Stimulated activated CD8-positive, alpha-beta memory T cell treated with anti-CD3 and anti-CD28 coated beads, Interleukin-15, amount 100 ng/mL, for 1 hour (primary cell): ENCODE measurements at places on chromosomes 1 and 21.

- no peak for DNase-seq
Observed at GRCh38 chr21:39852726-39853500, 14.3 kb upstream of the PCP4 start.

GRCh38 chr1:5746611-5747425 lies 245.4 kb downstream of the NPHP4 start:
- DNase-seq, result no peak

DNA sequence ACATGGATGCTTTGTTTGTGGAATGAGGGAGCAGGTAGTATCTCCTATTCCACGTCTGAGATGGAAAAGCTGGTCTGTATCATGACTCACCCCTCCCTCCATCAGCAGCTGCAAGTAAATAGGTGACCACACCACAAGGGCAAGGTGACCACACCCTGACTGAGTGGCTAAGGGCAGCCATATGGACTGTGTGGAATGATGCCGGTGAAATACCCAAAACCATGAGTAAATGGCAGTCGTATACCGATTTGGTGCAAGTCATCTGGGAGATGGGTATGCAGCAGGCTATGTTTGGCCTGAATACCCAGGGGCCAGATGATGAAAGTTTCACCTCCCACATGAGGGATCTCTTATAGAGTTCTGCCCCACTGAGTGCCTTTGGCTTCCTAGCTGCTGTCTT lies 15.8 kb upstream of the UBE2U start:
- no peak for DNase-seq

DNA sequence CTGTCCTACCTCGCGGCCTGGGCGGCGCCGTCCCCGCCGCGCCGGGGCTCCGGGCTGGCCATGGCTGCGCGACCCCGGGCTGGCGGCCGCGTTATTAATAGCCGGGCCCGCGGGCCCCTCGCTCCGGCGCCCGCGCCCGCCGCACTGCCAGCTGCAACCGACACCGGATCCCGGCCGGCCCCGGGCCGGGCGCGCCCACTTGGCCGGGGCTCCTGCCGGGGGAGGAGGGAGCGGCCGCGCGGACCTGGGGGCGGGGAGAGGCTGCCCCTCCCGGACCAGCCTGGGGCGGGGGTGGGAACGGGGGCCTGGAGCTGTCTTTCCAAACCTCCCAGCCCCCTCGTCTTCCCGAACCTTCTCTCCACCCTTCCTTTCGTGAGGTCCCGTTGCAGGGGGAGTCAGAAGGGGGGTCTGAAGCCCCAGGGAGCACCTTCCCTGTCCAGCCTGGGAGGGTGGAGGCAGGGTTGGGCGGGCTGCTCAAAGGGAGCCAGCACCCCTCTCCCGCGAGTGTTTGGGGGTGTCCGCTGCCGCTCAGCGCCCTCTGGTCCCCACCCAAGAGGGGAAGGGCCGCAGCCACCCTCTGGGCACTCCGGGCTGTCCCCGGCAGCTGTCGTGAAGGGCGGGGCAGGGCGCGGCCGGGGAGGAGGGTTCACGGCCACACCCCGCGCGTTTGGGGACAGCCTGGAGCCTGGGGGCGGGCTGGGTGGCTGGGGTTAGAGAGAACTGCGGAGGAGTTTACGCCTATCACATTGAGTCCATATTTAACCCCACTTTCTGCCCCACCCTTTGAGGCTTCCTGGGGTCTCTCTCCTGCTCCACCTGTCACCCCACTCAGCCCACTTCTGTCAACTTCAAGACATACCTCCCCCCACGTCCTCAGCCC lies at the start of gene SYNC:
TSS of gene SYNC (minus strand) at position 172 of the 880 bp plus-strand sequence. CDS start at position 62, 110 bp downstream.
- no peak for DNase-seq

- no peak for DNase-seq
Observed at GRCh38 chr1:42033629-42034028, 114.9 kb upstream of the HIVEP3 start.

GRCh38 chr1:59143133-59143487 lies 153.8 kb upstream of the FGGY start:
- DNase-seq, result no peak

DNA sequence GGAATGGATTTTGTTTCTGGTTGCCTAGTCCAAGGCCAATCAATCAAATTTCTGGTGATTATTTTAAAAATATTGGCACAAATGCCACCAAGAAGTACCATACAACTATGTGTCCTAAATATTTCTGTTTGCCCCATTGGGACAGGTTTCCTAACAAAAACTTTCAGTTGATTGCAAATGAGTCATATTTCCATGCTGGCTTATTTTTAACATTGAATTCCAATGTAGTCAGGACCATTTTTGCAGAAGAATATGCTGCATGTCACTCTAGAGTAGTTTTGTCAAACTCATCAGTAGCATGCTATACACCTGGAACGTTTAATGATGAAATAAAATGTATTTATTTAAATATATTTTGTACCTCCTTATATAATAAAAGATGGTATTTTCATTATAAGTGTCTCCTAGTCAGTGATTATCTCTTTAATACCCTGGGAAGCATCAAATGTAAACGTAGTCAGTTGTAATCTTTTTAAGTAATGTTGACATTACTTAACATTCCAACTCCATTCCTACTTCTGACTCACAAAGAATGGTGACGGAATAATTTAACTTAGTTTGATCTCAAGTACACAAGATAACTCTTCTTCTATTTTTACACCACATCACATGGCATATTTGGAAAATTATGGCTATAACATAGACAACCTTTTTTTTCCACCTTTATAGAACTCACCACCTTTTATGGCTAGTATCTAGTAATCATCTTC lies 39.0 kb upstream of the USH2A start:
- no peak for DNase-seq

GRCh38 chr1:19289244-19289643 lies 674 bp upstream of the AKR7A3 start:
- DNase-seq, result no peak

GRCh38 chr1:77929806-77930205 lies 41.4 kb downstream of the NEXN start:
- DNase-seq, result no peak

DNA sequence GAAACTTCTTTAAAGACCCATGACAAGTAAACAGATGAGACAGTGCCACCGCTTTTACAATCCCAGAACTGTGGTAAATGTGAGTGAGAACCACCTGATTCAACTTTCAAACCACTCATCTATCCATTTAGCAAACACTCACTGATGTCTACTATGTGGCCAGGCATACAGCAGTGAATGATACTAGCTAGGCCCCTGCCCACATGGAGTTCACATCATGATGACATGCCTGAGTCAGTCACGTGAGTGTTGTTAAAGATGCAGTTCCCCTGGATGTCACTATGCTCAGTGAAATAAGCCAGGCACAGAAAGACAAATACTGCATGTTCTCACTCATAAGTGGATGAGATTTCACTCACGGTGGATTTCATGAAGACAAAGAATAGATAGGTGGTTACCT lies 28.4 kb downstream of the STX6 start:
- no peak for DNase-seq

- DNase-seq, result no peak
Observed at GRCh38 chr1:69305621-69306020, 262.1 kb upstream of the LRRC7 start.

GRCh38 chr1:228530086-228530758 lies 43.0 kb downstream of the RNF187 start:
- DNase-seq, result no peak

DNA sequence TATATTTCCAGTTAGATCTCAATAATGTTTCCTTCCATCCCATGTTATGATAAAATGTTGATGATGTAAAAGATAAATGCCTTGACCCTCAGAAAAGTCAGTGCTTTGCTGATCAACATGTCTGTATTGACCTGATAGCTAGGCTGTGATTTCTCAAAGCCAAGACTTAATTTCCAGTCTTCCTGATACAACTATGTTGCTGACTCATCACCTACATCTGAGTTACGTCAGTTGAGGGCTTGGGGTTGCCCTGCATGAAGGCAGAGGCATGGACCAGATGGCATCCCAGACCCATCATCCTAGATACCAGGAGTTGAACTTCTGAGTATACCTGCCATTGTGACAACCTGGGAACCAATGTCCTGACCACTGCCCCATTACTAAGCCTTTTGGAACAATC lies 4.8 kb downstream of the LCE1D start:
- DNase-seq, result no peak

- DNase-seq, result no peak
Observed at GRCh38 chr1:207658904-207659485, 14.1 kb downstream of the CR1L start.

- DNase-seq, result no peak
Observed at GRCh38 chr1:192538407-192539296, 36.9 kb upstream of the RGS1 start.

DNA sequence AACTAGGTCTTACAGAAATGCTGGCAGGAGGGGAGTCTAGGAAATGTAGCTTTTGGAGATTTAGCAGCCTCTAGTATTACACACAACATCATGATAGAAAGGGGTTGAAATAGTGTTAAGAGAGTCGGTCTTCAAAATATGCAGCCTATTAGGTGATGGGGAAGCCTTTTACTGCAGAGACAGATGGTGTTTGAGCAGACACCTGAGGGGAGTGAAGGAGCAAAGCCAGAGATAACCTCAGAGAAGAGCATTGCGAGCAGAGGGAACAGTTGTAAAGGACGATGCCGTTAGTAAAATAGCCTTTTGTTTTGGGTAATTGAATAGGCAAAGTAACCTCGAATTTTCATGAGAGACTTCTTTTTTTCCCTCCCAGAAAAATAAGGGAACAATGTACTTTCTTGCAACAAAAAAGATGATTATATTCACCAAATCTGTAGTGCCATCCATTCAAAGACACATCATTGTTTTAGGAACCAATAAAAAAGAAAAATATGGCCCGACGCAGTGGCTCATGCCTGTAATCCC lies 66.3 kb upstream of the KIF1B start:
- DNase-seq, result no peak

- DNase-seq, result no peak
Observed at GRCh38 chr1:95073446-95073845, 695 bp upstream of the ALG14 start.
